Stimulated activated CD8-positive, alpha-beta memory T cell treated with anti-CD3 and anti-CD28 coated beads, Interleukin-7, amount 100 ng/mL, for 4 hours (primary cell): ENCODE measurements at places on chromosomes 13 and 19.

GRCh38 chr19:18108897-18109296 lies 11.3 kb downstream of the MAST3 start:
- DNase-seq = no peak

- no peak for DNase-seq
Observed at GRCh38 chr13:48571126-48571913, 38.4 kb upstream of the RCBTB2 start.

- DNase-seq = no peak
Observed at GRCh38 chr13:99590519-99591011, 89.3 kb downstream of the TM9SF2 start.

DNA sequence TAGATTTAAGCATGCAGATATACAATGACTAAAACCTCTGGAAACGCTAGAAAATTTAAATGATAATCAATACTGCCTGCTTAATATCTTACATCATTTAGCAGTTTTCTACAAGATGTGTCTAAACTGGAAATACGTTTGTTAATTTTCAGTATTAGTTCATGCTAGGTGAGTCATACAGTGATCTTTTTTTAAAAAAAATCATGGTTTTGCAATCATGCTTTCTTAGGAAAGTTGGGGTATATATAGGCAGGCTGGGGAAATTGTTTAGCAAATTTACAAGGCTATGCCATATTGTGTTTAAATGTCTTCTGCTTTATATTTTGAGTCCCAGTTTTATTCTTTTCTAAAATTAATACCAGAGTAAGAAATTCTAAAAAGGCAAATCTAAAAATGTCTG lies 245.4 kb upstream of the SPRY2 start:
- no peak for DNase-seq

- peak; percentile 85 for DNase-seq
Observed at GRCh38 chr19:48965806-48966540, 864 bp downstream of the FTL start.

DNA sequence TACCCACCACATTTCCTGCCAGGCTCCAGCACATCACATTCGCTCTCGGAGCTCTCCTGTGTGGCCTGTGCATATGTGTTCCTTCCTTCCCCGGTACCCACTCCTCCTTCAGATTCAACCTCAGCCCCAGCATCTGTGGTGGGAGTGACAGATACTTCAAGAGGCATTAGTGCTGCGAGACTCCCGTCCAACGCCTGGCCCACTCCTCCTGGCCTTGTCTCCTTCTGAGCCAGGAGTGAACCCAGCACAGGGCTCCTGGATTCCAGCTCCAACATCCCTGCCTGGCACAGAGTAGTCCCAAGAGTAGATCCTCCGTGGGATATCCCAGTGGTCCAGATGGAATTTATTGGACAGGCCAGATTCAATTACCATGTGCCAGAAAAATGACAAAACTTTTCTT lies 55.9 kb downstream of the SACS start:
- no peak for DNase-seq

GRCh38 chr19:46101293-46101692 lies 23.2 kb downstream of the IGFL3 start:
- no peak for DNase-seq

DNA sequence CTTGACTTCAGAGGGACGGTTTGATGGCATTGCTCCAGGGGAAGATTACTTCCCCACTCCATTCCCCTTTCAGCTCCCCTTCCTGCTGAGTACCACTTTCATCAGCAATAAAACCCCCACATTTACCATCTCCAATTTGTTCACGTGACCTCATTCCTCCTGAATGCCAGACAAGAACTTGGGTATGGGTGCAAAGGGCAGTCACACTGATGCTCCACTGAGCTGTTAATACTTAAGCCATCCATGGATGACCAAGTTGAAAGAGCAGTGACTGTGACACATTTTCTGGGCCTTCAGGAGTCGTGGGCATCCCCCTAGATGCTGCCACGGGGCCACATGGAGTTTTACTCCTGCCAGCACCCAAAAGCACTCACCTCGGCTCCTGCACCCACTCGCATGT lies 93.1 kb downstream of the STOML3 start:
- DNase-seq = no peak

DNA sequence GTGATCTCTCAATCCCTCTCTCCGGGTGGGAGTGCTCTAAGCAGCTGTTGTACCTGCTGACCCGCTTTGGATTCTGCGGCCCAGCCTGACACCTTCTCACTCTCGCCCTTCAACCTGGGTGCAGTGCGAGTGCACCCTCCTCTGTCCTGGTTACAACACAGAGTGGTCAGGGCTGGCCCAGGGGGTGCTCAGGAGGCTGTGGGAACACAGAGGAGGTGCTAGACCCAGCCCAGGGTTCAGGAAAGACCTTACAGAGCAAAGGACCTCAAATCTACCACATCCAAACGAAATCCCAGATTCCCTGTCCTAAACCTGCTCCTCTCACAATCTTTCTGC lies 23.7 kb downstream of the ZNF175 start:
- DNase-seq = no peak

GRCh38 chr19:13132471-13133180 lies 14.6 kb downstream of the NACC1 start:
- DNase-seq = peak; percentile 64

GRCh38 chr13:63124863-63125262 lies 1709.2 kb upstream of the PCDH20 start:
- DNase-seq = no peak

DNA sequence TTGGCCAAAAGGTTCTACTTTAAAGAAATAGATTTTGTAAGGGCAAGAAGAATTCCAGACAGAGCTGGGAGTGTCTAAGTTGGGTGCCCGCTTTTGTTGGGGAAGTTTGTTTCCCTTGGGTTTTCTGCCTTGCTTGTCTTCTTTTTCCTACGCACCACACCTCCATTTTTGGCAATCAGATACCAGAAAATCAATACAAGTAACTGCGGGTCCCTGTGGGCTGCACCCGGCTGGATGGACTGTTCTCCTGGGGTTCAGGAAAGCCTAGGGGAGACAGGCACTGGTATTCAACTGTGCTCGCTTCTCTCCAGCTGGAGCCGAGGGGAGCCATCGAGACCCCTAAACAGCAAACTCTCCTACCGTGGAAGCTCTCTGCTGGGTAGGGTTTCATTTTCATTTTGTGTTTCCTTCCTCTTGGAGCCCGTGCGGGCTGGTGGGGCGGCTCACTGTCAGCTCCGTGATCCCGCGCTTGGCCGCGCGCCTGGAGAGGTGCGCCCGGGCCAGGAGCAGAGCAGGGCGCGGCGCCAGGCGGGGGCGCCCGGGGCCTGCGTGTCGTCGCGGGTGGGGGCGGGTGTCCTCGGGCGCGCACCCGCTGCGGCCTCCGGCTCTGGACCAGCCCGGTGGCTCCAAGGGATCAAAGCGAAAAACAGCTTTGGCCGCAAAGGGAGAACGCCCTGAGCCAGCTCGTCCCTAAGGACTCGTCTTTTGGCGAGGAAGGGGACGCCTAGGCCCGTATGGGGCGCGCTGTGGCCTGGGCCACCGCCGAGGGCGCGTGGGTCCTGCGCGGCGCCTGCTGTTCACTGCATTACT lies 347.2 kb downstream of the ZNF536 start:
- no peak for DNase-seq

DNA sequence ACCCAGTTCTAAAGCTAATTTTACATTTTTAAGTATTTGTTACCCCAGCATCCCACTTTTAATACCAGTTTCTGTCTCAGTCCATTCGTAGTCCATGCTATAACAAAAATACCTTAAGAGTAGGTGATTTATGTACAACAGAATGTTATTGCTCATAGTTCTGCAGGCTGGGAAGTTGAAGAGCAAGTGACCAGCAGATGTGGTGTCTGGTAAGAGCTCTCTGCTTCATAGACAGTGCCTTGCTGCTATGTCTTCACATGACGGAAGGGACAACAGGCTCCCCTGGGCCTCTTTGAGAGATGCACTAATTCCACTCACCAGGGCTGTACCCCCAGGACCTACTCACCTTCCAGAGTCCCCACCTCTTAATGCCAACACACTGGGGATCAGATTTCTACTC lies 96.6 kb downstream of the COL4A2 start:
- no peak for DNase-seq

GRCh38 chr13:37495046-37495445 lies 103.5 kb downstream of the POSTN start:
- DNase-seq = no peak

GRCh38 chr13:81540777-81541176 lies 1199.9 kb upstream of the SPRY2 start:
- DNase-seq = no peak

DNA sequence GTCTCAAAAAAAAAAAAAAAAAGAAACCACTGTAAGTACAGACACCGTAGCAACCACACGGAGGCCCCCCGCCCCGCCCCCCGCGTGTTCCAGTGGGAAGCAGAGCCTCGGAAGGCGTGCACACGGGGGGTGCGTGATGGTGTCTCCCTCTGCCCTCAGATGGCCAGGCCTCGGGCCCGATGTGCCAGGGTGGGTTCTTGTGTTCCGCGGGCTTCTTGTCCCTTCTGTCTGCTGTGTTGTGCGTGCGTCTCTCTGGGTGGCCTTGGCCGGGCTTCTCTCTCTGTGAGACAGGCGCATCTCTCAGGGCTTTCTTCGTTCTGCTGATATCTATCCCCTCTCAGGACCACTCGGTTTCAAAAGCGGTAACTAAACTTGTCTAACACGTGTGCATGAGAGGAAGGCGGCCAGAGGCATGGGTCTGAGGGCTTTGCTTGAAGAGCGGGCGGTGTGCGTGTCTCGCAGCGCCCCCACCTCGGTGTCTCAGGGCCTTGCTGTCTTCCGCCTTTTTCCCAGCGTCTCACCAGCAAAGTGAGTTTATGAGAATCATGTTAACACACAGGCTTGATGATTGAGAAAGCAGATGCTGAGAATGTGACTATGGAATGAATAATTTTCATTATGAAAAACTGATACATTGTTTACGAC lies 12.6 kb downstream of the ATP11A start:
- DNase-seq = no peak

- DNase-seq = no peak
Observed at GRCh38 chr19:51743405-51743804, 8.3 kb downstream of the FPR1 start.

DNA sequence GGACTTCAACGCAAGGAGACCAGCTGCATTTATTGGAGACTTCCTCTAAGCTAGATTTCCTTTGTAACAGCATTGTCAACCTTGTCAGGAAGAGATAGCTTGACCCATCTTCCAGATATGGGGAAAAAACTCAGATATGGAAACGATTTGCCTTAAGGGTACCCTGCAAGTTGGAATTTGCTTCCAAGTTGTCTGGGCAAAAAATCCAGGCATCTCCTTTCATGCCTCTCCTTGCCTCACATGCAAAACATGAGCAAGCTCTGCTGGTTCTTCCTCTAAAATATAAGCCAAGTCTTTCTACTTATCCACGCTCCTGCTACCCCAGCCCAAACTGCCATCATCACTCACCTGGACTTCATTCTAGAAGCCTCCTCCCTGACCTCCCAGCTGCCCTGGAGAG lies 6.4 kb upstream of the DNMT1 start:
- DNase-seq = no peak

GRCh38 chr19:42473686-42474085 lies 30.9 kb upstream of the CXCL17 start:
- DNase-seq = no peak

GRCh38 chr13:57784633-57785032 lies 153.1 kb downstream of the PCDH17 start:
- DNase-seq = no peak

- DNase-seq = no peak
Observed at GRCh38 chr19:17054746-17055145, 20.5 kb downstream of the HAUS8 start.

GRCh38 chr19:54189145-54189734 lies at the start of gene MBOAT7:
Gene MBOAT7, minus strand, starts transcription at chr19:54189580. Its CDS starts 1,072 bp downstream, at chr19:54188508.
- no peak for DNase-seq

- DNase-seq = no peak
Observed at GRCh38 chr13:42750794-42751193, 30.6 kb upstream of the FAM216B start.

DNA sequence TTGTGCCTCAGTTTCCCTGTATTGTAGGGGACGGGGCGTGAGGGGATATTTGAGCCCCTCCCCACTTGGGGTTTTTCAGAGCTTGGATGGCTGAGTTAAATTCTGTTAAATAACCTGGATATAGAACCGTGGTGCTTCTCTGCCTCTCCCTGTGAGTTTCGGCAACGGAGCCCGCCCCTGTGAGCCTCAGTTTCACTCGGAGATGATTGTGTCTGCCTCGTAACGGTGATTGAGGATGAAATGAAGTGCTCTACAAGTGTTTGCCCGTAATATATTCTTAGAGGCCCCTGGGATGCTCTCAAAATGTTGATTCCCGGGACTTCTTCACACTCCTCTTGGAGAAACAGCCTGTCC lies 509 bp downstream of the KXD1 start:
- DNase-seq = no peak

- DNase-seq = no peak
Observed at GRCh38 chr13:56020425-56020824, 1120.3 kb upstream of the PRR20A start.

DNA sequence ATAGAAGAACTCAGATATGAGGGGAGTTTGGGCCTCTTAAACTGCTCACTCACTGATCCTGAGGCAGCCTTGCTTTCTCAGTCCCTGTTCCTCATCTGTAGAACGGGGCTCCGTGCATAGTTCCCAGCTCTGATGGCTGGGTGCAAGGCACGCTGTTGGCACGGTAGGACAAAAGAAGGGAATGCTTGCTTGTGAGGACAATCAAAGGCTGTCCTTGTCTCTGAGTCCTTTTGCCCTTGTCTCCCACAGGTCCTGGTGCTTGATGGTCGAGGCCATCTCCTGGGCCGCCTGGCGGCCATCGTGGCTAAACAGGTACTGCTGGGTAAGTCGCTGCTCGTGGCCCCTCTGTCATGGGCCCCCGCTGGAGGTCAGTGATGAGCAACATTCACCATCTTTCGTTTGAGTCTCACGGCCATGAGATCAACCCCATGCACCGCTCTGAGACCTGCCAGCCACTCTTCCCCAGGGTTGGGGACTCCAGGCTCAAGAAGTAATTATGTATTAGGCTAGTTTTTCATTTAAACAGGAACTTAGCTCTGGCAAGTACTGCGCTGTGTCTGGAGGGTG lies 2.3 kb downstream of the RPL13A start:
- no peak for DNase-seq
